Right atrium auricular region (tissue), 2 donors: ENCODE measurements at places on chromosomes 3 and 15. TPM values are rescaled to one million over a fixed set of nuclear protein-coding genes. Genes with fewer than 3 reads are reported as not detected.

Gene TMEM202
- not detected for total RNA-seq

Gene EXOG
- 36.6 TPM for total RNA-seq

Gene MYZAP
- total RNA-seq = 491 TPM

Gene PATL2
- total RNA-seq = 0.75 TPM

Gene EXD1
- not detected for total RNA-seq

Gene KBTBD12
- 4.4 TPM for total RNA-seq

- no peaks in the 10 kb centered on the region for H3K27me3 ChIP-seq
- H3K4me3 ChIP-seq = no peak overlapping the region
- H3K4me1 ChIP-seq = peaks cover 19% of the 10 kb centered on the region
- no peak for DNase-seq
- no peak overlapping the region for H3K27ac ChIP-seq
These were observed 84.9 kb upstream of the LRRFIP2 start for GRCh38 chr3:37259291-37259690.

DNA sequence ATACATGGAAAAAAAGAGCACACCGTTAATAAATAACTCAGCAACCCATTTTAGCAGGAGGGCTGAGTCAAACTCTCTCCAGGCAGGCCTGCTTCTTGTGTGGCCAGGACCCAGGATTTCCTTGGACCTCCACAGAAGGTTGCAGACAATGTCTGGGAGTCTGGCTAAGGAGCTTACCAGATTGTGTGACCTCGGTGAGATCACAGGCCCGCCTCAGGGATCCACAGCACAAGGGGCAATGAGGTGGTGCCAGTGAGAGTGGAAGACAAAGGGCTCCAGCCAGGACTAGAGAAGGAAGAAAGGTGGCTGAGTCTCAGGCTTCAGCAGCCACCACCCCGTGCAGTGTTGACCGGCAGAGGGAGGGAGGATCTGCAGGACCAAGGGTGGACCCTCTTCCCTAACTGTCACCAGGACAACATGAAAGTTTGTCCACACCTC lies 32.2 kb upstream of the SEC22A start:
- no peak overlapping the region for H3K27ac ChIP-seq
- H3K36me3 ChIP-seq = no peaks in the 10 kb centered on the region
- H3K4me1 ChIP-seq = no peaks in the 10 kb centered on the region
- H3K4me3 ChIP-seq = no peak overlapping the region
- H3K27me3 ChIP-seq = no peaks in the 10 kb centered on the region
- no peak for DNase-seq

- no peak overlapping the region for H3K4me3 ChIP-seq
- DNase-seq = no peak
- no peak overlapping the region for H3K27ac ChIP-seq
- H3K4me1 ChIP-seq = no peaks in the 10 kb centered on the region
These were observed 81.6 kb upstream of the FEZF2 start for GRCh38 chr3:62454916-62455315.

DNA sequence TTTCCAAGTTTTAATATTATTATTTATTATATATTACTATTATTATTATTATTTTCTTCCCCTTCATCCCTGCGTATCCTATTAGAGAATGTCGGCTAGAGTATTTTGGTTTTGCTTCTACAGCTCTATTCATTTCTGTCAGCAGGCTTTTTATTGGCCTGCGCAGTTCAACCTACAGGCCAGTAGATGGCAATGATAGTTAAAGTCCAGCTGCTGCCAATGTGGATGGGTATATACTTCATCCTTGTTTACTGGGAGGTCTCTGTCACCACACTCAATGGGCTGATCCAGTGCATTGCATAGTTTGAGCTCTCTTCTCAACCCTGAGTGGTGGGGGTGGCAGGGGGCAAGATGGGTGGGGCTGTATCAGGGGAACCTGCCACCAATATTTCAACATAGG lies 799.8 kb downstream of the NSUN3 start:
- H3K27ac ChIP-seq = no peak overlapping the region
- no peaks in the 10 kb centered on the region for H3K27me3 ChIP-seq
- H3K4me1 ChIP-seq = no peaks in the 10 kb centered on the region
- no peak overlapping the region for H3K4me3 ChIP-seq
- no peak for DNase-seq

DNA sequence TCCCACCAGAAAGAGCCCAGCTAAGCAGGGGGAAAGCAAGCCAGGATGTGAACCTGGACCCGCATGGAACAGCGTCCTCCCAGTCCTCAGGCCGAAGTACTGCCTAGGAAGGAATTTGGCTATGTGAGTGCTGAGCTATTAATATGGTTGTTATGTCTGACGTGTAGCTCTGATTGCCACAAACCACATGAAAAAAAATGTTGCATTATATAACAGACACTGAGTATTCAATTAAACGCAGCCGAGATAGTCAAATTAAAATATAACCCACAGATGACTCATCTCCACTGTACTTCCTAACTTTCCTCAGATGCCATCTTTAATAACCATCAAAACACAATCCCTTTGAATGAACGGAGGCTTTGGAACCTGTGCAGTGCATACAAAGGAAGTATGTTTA lies 111.1 kb downstream of the GABRB3 start:
- peak overlapping the region; percentile 14 for H3K27ac ChIP-seq
- H3K27me3 ChIP-seq = no peaks in the 10 kb centered on the region
- H3K4me1 ChIP-seq = peaks cover 17% of the 10 kb centered on the region
- no peaks in the 10 kb centered on the region for H3K36me3 ChIP-seq
- no peak for DNase-seq
- no peak overlapping the region for H3K4me3 ChIP-seq

- no peaks in the 10 kb centered on the region for H3K36me3 ChIP-seq
- H3K27me3 ChIP-seq = no peaks in the 10 kb centered on the region
- H3K4me3 ChIP-seq = no peak overlapping the region
- no peak overlapping the region for H3K27ac ChIP-seq
- H3K4me1 ChIP-seq = no peaks in the 10 kb centered on the region
These were observed 287.8 kb upstream of the GOLIM4 start for GRCh38 chr3:168383573-168383972.

DNA sequence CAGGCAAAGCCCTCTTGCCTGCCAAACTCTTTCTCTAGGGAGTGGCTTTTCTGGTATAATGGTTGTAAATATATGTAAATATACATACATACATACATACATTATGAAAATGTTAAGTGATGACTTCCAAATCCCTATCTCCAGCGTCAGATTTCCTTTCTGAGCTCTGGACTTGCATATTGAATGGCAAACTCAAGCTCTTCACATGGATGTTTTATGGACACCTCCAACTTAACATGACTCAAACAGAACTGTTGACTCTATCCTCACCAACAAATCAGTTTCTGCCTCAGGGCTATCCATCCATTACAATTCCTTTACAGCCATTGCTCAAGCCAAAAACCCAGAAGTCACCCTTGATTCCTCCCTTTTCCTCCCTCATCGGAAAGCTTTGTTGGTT lies 45.1 kb downstream of the ADAMTSL3 start:
- H3K27me3 ChIP-seq = no peaks in the 10 kb centered on the region
- no peak overlapping the region for H3K4me3 ChIP-seq
- no peak for DNase-seq
- H3K4me1 ChIP-seq = peaks cover 51% of the 10 kb centered on the region
- H3K27ac ChIP-seq = peak overlapping the region; percentile 75

GRCh38 chr3:81496407-81497104 lies 264.9 kb downstream of the GBE1 start:
- no peak overlapping the region for H3K27ac ChIP-seq
- H3K4me3 ChIP-seq = no peak overlapping the region
- H3K27me3 ChIP-seq = no peaks in the 10 kb centered on the region
- no peak for DNase-seq

GRCh38 chr15:100686021-100686724 lies 83.8 kb downstream of the ASB7 start:
- H3K4me3 ChIP-seq = no peak overlapping the region
- peaks cover 22% of the 10 kb centered on the region for H3K4me1 ChIP-seq
- H3K27ac ChIP-seq = peak overlapping the region; percentile 39
- no peaks in the 10 kb centered on the region for H3K36me3 ChIP-seq
- no peaks in the 10 kb centered on the region for H3K27me3 ChIP-seq

- H3K36me3 ChIP-seq = no peaks in the 10 kb centered on the region
- no peak for DNase-seq
- H3K27me3 ChIP-seq = no peaks in the 10 kb centered on the region
These were observed 20.7 kb downstream of the MB21D2 start for GRCh38 chr3:192897005-192897404.
